ENCODE measurements at places on chromosomes 6 and 20. TPM values are rescaled to one million over a fixed set of nuclear protein-coding genes. Genes with fewer than 3 reads are reported as not detected.

GRCh38 chr20:1895674-1896483 is 672 bp downstream of the SIRPA start:
- peak; percentile 71 for DNase-seq

DNA sequence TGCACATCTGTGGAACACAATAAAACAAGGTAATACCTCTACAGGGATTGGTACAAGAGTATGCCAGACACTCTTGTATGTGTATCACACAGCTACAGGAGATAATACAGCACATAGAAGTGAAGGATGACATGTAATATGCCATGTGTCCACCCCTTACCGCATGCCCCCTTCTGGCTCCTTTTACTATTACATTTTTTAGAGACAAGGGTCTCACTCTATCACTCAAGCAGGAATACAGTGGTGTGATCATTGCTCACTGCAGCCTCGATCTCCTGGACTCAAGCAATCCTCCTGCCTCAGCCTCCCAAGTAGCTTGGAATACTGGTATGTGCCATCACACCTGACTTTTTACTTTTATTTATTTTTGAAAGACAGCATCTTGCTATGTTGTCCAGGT is 4.2 kb upstream of the NCR3 start:
- no peak for DNase-seq

- no peak for DNase-seq
These were observed 502.9 kb downstream of the CD83 start for GRCh38 chr6:14620522-14620921.

DNA sequence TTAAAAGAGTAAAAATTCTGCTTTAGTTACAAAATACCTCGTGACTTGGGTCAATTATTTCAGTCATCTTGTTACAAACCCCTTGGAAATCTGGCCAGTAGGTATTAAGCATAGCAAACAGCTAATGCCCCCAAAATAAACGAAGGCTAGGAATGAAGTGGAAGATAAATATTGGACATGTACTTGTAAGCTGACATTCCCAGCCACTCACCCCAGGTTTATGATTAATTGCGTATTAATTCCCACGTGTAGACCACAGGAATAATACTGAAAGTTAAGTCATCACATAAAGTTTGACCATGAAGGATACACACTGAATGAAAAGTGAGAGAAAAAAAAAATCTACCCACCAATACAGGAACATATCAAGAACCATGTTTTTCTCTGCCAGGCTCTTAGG is 936.5 kb upstream of the ADGRB3 start:
- no peak for DNase-seq

GRCh38 chr20:57464642-57465211 is 60.2 kb downstream of the CTCFL start:
- DNase-seq = no peak

DNA sequence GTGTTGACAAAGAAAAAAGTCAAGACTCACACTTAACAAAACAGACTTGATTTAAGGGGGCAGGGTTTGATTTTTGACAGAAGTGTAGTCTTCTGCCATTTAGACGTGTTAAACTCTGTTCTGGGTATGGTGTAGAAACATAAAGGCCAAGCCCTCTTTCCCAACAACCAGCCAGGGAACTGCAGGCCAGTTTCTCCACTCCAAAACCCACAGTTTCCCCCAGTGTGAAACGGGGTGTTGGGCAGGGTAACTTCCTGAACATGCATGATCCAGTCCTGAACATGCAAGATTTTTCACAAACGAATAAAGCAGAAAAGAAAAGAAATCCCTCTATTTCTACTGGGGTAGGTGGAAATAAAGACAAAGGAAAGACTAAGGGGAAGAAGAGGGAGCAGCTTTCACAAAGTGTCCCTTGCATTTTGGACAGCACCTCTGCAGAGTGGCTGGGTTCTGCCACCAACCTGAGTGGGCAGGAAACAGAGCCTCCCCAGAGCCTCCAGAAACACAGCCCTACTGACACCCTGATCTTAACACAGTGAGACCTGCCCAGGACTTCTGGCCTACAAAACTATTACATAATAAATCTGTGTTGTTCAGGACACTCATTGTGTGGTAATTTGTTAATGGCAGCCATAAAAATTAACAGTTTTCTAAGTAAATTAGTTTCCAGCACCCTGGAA is 7.5 kb downstream of the APMAP start:
- DNase-seq = peak; percentile 56

DNA sequence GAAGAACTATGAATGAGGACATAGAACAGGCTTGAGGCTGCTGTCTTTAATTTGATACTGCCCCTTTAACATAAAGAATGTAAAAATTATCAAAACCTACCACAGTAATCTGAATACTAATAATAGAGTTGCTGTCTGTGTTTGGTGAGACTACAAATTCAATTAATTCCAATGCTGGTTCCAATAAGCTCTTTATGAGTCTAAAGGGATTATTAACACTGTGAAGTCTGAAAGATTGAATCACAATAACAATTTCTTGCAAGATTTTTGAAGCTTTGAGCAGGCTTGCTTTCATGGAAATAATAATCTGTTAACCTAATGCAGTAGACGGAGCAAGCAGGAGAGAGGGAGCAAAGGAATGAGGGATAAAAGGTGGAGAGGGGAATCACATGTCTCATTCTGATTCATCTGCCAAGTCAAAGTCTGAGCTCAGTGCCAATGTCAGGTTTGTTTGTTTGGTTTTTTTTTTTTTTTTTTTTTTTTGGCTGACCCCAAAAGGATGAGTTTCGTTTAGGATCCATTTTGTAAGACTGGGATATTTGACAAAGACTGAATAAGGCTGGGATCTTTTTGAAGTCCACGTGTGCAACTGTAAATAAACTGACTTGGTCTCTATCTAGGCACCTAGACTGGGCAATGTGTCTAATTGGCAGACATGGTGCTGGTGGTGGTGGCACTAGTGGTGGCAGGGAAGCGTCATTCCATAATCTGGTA is 211.6 kb downstream of the RNF144B start:
- no peak for DNase-seq

GRCh38 chr6:141445928-141446628 is 686.6 kb upstream of the GJE1 start:
- DNase-seq = no peak

DNA sequence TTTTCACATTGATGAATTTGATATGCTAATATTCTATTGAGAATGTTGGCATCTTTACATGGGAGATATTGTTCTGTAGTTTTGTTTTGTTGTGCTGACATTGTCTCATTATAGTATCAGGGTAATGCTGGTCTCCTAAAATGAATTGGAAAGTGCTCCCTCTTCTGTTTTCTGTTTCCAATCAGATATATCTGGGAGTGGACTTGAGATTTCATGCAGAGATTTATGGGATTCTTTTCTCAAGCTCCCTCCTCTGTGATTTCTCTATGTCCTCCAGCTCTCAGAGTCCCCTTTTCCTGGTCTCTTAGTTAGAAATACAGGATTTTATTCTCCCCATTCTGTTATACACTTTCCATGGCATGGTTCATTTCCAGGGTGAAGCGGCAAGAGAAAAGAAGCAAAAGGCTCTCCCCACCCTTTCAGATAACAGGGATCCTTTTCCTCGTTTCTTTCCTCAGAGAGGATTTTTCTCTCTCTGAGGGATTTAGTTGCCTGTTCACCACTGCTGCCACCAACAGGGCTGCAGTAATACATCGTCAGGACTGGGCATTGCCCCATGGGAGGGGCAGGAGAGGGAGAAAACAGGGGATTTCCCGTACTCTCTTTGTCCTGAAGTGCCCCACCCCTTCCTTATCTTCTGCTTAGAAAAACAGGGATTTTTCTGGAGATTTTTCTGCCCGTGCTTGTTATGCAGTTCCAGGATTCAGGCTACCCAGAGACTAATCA is 59.3 kb upstream of the STMND1 start:
- no peak for DNase-seq

- no peak for DNase-seq
These were observed 38.2 kb upstream of the LAMP5 start for GRCh38 chr20:9476174-9476573.

GRCh38 chr6:106145741-106146227 is 59.6 kb downstream of the PRDM1 start:
- DNase-seq = no peak

- DNase-seq = no peak
These were observed 87.4 kb upstream of the ID4 start for GRCh38 chr6:19749722-19750121.

DNA sequence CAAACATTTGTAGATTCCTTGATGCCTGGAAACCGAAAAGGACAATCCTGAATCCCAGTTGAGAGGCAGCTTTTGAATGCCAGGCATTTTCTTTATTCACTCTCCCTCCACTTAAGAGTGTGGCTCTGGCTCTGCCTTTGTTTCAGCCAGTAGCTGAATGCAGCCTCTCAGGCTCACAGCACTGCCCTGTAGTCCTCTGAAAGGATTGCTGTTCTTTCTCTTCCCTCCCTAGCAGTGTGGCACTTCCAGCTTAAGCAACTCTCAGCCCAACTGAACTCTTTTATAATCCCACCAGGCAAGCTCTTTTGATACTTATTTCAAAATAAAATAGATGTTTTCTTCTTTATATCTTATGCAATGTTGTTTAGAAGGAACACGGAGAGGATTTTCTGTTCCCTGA is 415.6 kb downstream of the GJA1 start:
- DNase-seq = no peak

GRCh38 chr20:54262671-54263070 is 54.8 kb downstream of the PFDN4 start:
- DNase-seq = no peak

DNA sequence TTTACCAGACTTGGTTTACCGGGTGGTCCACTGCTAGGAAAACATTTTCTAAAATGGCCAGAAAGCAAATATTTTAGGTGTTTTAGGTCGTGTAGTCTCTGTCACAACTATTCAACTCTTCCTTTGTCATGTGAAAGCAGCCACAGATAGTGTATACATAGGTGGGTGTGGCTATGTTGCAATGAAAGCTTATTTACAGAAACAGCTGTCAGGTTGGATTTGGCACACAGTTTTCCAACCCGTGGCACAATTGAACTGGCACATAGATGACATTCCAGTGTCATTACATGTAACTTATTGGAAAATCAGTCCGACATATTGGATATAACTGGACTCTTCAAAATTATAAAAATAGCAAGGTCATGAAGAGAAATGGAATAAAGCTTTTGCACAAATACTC is 68.9 kb upstream of the KCNQ5 start:
- no peak for DNase-seq

- DNase-seq = no peak
These were observed 25.7 kb downstream of the WFDC3 start for GRCh38 chr20:45765980-45766379.

DNA sequence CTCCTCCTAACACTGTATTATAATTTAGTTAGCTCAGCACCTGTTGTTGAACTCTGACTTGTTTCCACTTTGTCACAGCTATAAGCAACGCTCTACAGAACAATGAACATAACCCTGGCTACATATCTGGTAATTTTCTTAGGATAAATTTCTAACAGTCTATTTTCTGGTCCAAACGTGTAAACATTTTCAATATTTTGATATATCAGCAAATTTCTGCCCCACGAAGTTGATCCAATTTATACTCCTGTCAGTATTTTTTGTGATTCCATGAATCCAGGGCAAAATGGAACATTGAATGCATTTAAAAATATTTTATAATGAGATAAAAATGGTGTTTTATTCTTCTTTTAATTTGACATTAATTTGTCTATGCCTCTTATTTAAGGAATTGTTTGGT is 448.5 kb upstream of the AGPAT4 start:
- DNase-seq = no peak

DNA sequence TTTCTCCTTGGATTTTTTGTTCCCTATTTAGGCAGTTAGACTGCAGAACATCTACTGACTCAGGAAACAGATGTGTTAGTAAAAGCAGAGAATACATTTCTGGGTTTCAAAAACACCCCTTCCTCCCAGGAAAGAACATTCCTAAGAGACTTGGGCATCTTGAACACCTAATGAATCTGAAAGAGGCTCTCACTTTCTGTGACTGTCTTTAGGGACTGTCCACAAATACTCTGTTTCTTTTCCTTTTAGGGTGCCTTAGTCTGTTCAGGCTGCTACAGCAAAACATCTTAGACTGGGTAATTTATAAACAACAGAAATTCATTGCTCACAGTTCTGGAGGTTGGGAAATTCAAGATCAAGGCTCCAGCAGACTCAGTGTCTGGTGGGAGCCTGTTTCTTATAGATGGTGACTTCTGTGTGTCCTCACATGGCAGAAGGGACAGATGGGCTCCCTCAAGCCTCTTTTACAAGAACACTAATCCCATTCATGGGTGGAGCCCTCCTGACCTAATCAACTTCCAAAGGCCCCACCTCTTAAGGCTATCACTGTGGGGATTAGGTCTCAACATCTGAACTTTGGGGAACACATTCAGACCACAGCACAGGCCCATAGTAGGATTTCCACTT is 19.4 kb upstream of the CCN5 start:
- no peak for DNase-seq

- no peak for DNase-seq
These were observed 36.9 kb downstream of the SNX9 start for GRCh38 chr6:157859775-157860504.

- DNase-seq = no peak
These were observed 178.6 kb downstream of the CDH26 start for GRCh38 chr20:60136645-60137401.

DNA sequence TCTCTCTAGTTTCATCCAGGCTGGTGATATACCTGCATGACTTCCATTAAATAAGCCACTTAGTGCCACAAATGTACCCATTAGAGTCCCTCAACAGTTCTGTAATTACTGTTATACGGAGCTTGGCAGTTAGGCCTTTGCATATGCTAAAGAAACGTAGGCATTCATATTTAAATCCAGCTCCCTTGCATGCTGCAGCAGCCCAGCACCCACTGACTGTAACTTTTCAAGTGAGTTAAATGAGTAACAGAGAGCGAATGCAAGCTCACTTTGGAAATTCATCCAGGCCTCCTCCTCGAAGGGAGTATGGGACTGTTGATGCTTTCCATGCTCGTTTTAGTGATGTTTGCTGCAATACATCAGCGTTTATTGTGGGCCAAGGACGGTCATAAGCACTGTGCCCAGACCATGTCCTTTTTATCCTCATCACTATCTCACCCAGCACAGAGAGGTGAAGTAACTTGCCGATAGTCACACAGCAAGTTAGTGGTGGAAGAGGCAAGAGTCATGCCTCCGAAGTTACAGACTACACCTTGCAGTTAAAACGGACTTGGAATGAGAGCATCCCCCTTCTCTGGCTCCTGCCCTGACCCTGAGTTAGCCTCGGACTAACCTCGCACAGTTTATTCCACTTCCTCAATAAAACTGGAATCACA is 179.4 kb upstream of the PDE10A start:
- DNase-seq = no peak

- no peak for DNase-seq
These were observed 291.7 kb upstream of the SPTLC3 start for GRCh38 chr20:12717061-12717460.

- no peak for DNase-seq
These were observed 639 bp upstream of the ZNF335 start for GRCh38 chr20:45972500-45973183.

GRCh38 chr20:61271312-61272231 is 19.5 kb downstream of the CDH4 start:
- DNase-seq = no peak

FOXQ1 gene
- total RNA-seq = 0.21 TPM

HCRTR2 gene
- total RNA-seq = not detected

OPRM1 gene
- not detected for total RNA-seq

TRIM27 gene
- total RNA-seq = 167 TPM

CD40 gene
- 34.7 TPM for total RNA-seq

GDAP1L1 gene
- not detected for total RNA-seq

RAB44 gene
- total RNA-seq = 0.21 TPM

SSTR4 gene
- total RNA-seq = not detected

IFNGR1 gene
- 47.7 TPM for total RNA-seq

TSBP1 gene
- not detected for total RNA-seq

HIVEP2 gene
- total RNA-seq = 14.5 TPM

TBXT gene
- total RNA-seq = not detected

LZTS3 gene
- 14.9 TPM for total RNA-seq

HSD17B8 gene
- total RNA-seq = not detected

OSER1 gene
- total RNA-seq = 9.2 TPM

ERMARD gene
- 4.0 TPM for total RNA-seq

KCNK5 gene
- 2.6 TPM for total RNA-seq

UQCC2 gene
- 2.6 TPM for total RNA-seq
